ENCODE measurements at places on chromosomes 1 and 21.

GRCh38 chr1:224591326-224591725 is 24.8 kb upstream of the CNIH3 start:
- DNase-seq, result no peak

- DNase-seq, result no peak
Observed at GRCh38 chr1:208748387-208749165, 504.4 kb upstream of the PLXNA2 start.

GRCh38 chr1:112619518-112620376 is at the start of gene CAPZA1:
Gene CAPZA1 (plus strand): TSS chr1:112619832. CDS start chr1:112619845, 13 bp downstream.
- DNase-seq, result peak; percentile 96

DNA sequence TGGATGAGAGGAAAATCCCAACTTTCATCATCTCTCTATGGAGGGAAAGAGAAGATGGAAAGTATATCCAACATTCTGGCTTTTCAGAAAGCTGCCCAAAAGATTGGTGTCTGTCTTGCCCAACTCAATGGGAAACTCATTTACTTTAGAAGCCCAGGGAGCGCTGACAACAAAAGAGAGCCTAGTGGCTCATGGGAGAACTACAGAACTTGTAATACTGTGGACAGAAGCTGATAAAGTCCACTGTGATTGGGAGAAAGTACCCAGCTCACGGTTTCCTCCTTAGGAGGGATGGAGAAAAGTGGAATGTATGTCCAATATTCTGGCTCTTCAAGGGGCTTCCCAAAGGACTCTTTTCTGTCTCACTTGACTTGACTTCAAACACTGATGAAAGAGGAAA is 66.0 kb downstream of the RGS21 start:
- no peak for DNase-seq

GRCh38 chr1:5615076-5615475 is 377.1 kb downstream of the NPHP4 start:
- DNase-seq, result no peak

- DNase-seq, result no peak
Observed at GRCh38 chr1:54577612-54578011, 29.6 kb downstream of the ACOT11 start.

GRCh38 chr1:92736395-92736794 is 48.5 kb downstream of the EVI5 start:
- DNase-seq, result peak; percentile 46

DNA sequence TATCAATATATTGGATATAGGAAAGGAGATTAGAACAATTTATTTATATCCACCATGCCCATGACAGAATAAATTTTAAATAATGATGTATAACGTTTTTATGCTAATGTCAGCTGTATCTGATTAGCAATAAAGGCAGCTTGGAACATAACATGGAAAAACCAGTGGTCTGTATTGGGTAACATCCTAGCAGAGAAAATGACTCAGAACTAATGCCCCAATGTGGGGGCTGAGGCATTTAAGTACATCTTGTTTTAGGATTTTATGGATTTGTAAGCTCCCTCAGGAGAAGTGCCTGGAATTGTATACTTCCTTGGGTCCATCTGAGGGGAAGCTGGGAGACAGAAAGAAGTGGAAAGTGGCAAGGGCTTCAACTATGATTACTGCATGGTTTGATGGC is 82.3 kb downstream of the HMCN1 start:
- no peak for DNase-seq

GRCh38 chr1:80457409-80457808 is 1343.3 kb upstream of the ADGRL2 start:
- DNase-seq, result no peak

- no peak for DNase-seq
Observed at GRCh38 chr1:21020151-21020550, 156.5 kb downstream of the EIF4G3 start.
